ENCODE measurements at places on chromosomes 13 and 19. TPM values are rescaled to one million over a fixed set of nuclear protein-coding genes. Genes with fewer than 3 reads are reported as not detected.

FOSB gene
- total RNA-seq: 4.4 TPM

ELSPBP1 gene
- total RNA-seq: not detected

EBI3 gene
- 0.23 TPM for total RNA-seq

PABPC3 gene
- total RNA-seq: 0.69 TPM

LGI4 gene
- 15.0 TPM for total RNA-seq
